ENCODE measurements at places on chromosomes 6 and 20. TPM values are rescaled to one million over a fixed set of nuclear protein-coding genes. Genes with fewer than 3 reads are reported as not detected.

RIPPLY2 gene
- total RNA-seq, result 1.6 TPM

GJA10 gene
- not detected for total RNA-seq

SEL1L2 gene
- not detected for total RNA-seq

MYT1 gene
- total RNA-seq, result not detected

CRIP3 gene
- 2.1 TPM for total RNA-seq

MUCL3 gene
- not detected for total RNA-seq

SAMD3 gene
- 8.9 TPM for total RNA-seq

SIM1 gene
- total RNA-seq, result 1.6 TPM

SRMS gene
- total RNA-seq, result not detected

TREM2 gene
- 0.52 TPM for total RNA-seq

KATNA1 gene
- total RNA-seq, result 30.8 TPM

DSP gene
- total RNA-seq, result 3.1 TPM

CDC40 gene
- 11.0 TPM for total RNA-seq

Measured in skeletal muscle tissue (tissue), 5 donors.